Activated naive CD8-positive, alpha-beta T cell treated with anti-CD3 and anti-CD28 coated beads, Interleukin-2, amount 10 ng/mL, durations not matched to agents 7 days and 5 days (primary cell): ENCODE measurements at places on chromosomes 4 and X. TPM values are rescaled to one million over a fixed set of nuclear protein-coding genes. Genes with fewer than 3 reads are reported as not detected.
A peak's percentile ranks its signal among the peaks of the same experiment; 100 is the strongest.

Gene BANK1
- 0.72 TPM for total RNA-seq

Gene MAGED4
- total RNA-seq = 1.5 TPM

DNA sequence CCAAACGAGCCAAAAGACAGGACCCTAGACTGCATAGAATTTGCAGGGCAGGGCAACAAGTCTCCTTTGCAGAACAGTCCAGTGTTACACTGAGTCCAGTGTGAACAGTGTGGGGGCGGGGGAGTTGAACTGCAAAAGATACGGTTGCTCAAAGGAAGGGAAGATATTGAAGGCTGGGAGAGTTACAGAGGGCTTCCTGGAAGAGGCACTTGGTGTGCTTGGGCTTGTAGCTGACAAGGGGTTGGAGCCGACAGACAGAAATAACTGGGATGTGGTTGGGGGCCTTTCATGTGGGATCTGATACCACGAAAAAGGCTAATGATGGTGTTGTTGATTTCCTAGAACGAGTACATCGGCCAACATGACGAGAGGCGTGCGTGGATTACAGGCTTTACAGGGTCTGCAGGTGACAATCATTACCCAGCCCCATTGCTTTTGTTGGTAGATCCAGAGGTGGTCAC is 6.1 kb downstream of the XPNPEP2 start:
- H3K27me3 ChIP-seq = no peaks in the 10 kb centered on the region

DNA sequence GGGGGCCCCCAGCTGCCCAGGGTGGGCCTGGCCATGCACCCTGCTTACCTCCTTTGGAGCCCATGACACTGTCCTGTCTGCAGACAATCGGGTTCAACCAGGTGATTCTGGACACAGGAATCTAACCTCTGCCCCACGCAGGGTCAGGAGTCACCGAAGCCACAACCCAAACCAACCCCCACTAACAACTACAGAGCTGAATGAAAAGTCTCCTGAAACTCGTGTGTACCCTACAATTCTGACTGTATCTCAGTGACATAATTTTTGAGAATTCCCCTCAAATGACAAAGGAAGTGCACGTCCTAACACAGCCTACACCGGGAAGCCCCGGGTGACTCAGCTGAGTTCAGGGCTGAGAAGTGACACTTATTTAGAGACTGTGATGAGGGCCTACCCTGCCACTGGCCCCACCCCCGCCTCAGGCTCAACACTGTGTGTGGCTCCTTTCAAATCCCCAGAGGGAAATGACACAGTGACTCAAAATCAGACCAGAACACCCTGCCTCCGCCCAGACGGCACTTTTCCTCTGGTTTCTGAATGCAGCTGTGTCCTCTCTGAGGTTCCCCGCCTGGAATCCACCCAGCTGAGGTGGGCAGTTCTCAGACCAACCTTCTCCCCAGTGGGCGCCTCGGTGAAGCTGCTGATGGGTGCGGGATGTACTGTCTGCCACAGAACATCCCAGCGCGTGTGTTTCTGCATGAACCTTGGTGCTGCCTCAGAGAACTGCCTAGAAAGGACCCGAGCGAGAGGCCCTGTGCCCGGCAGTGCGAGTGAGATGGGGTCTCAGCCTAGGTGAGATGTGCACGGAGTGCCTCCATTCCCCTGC is 9.9 kb downstream of the TNIP2 start:
- H3K4me1 ChIP-seq = peaks cover 28% of the 10 kb centered on the region
- DNase-seq = peak; percentile 72
- H3K4me3 ChIP-seq = peak overlapping the region; percentile 32
- peaks cover 15% of the 10 kb centered on the region for H3K36me3 ChIP-seq
- H3K27ac ChIP-seq = peak overlapping the region; percentile 82

DNA sequence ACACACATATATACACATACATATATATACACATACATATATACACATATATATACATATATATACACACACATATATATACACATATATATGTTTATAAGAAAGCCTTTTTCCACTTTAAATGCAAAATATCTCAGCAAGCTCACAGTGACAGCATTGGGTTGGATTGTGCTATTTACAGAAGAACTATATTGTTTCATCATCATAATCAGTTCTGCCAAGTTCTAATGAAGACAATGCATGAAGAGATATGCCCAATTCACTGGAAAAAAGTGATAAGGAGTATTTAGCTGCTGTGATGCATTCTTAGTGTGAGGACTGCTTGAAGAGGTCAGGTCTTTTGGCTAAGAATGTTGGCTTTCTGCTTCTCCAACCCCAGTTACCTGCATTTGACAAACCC is 54.4 kb downstream of the RNF150 start:
- no peak overlapping the region for H3K4me3 ChIP-seq
- no peaks in the 10 kb centered on the region for H3K27me3 ChIP-seq
- no peak for DNase-seq

DNA sequence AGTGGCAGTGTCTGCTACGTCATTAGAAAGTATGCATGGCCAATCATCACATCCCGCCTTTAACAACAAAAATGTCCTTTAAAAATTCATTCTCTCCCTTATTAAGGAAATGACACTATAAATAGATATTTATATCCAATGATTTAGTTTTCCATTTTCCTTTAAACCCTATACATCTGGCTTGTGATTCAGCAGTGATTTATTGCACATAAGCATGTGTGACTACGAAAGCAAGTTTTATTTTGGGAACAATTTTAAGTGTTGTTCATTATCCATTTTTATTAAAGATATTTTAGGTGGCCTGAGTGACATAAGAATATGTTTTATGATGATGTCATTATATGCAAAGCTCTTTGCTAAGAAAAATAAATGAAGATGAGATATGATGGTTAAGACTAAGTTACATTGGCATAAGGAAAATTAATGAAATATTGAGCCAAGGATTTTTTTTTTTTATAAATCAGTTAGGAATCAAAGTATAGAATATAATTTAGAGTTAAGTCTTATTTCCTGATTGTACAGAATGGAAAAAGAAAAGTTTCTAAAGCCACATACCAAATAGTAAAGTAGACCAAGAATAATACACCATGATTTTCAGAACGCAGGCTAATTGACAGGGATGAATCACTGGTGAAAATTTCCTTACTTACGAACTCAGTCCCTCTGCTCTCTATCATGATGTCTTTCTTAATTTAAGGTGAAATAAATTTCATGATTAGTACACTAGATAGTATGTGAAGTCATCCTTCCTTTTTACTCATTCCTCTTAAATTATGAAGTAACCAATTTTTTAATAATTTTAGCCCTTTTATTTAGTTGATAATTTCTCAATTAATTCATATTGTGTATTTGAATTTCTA is 822.4 kb downstream of the FAT4 start:
- no peak for DNase-seq
- no peak overlapping the region for H3K4me3 ChIP-seq
- H3K27me3 ChIP-seq = no peaks in the 10 kb centered on the region
- no peaks in the 10 kb centered on the region for H3K4me1 ChIP-seq
- H3K27ac ChIP-seq = no peak overlapping the region

DNA sequence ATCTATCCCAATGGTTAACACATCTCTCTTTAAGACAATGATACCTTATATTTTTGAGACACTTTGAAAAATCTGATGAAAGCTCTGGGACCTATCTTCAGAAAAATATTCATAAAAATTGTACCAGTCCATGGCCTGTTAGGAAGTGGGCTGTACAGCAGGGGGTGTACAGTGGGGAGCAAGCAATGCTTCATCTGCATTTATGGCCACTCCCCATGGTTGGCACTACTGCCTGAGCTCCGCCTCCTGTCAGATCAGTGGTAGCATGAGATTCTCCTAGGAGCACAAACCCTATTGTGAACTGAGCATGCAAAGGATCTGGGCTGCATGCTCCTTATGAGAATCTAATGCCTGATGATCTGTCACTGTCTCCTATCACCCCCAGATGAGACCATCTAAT is 42.6 kb downstream of the C4orf51 start:
- H3K4me3 ChIP-seq = no peak overlapping the region
- no peaks in the 10 kb centered on the region for H3K36me3 ChIP-seq
- no peak overlapping the region for H3K27ac ChIP-seq
- peaks cover 12% of the 10 kb centered on the region for H3K4me1 ChIP-seq

DNA sequence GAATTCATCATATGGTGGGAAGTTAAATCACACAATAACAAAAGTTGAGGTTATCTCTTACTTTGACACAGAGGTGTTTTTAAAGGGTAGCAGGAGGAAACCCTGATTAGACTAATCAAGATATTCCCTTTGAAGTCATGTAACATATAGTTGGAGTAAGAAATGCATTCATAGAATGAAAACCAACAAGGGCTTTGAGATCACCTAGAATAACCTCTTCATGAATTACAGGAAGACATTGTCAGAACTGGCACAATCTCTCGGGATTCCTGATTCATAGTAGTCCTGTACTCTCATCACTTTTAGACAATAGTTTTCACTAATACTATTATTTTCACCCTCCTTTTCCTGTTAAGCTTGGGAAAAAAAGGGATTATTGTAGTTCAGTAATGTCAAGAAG is 170.2 kb downstream of the PPP3CA start:
- no peak overlapping the region for H3K27ac ChIP-seq
- H3K36me3 ChIP-seq = peaks cover 3% of the 10 kb centered on the region
- no peak overlapping the region for H3K4me3 ChIP-seq
- no peak for DNase-seq
- H3K27me3 ChIP-seq = no peaks in the 10 kb centered on the region
